Activated CD4-positive, alpha-beta T cell treated with anti-CD3 and anti-CD28 coated beads, Interleukin-2, Interleukin-6, amounts not matched to agents 100 ng/mL and 50 ng/mL, durations not matched to agents 16 hours and 8 hours (primary cell): ENCODE measurements at places on chromosomes 1 and 21.

GRCh38 chr1:207218512-207219362 is 102.7 kb upstream of the CD55 start:
- DNase-seq: no peak

- DNase-seq: no peak
These were observed 39.6 kb downstream of the SLC19A1 start for GRCh38 chr21:45502600-45502999.

DNA sequence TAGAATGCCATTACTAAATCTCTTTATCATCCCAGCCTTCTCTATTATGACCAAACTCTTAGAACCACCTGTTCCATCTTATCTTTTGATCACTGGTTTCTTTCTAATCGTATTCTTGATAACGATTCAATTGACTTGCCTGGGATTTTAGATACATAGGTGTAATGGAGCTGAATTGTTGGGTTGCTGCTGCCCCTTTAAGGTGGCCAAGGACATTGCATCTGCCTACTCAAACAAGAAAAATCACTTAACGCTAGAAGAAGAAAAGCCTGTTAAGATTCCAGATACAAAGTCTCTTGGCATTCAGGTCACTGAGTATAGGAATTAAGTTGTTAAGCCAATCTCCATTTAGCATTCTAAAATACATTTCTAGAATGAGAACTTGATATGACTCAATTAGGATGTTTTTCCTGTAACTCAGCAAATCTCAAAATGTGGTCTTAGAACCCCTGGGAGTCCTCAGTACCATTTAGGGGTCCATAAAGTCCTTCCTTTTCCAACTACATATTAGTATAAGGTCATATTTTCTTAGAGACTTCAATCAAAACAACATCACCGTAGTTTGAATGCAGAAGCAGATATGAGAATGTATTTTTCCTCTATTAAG is 12.4 kb downstream of the NEXN start:
- DNase-seq: peak; percentile 27

GRCh38 chr1:6049419-6049818 is 3.7 kb downstream of the KCNAB2 start:
- DNase-seq: no peak

GRCh38 chr1:234727018-234727940 is 117.3 kb upstream of the IRF2BP2 start:
- peak; percentile 20 for DNase-seq

DNA sequence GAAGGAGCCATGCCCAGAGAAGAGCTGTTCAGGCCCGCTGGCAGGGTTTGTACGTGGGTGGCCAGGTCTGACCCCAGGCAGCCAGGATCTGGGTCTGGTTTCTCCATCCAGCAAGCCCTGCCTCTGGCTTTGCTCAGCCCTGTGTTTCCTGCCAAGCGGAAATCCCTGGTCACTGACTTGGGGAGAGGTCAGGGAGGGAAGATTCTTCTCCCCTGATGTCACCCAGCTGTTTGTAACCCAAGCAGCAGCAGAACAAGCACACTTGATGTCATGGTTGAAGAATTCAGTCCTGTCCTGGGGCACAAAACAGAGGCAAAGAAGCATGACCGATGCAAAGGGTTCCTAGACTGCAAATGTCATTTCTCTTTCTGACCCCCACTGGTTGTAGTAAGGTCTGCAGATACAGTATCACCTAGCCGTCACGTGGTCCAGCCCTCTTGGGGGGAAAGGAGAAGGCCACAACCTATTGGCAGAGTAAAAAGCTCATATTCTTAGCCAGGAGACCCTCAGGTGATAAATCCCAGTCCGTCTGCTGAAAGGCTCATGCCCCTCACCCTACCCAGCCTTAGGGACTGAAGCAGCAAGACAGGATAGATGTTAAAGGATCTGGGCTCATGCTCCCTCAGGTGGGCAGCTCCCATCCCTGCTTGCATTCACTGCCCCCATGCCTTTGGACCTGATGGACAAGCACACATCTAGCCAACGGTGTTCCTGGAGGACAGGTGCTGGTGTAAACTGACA is 120.9 kb downstream of the SYT2 start:
- no peak for DNase-seq

DNA sequence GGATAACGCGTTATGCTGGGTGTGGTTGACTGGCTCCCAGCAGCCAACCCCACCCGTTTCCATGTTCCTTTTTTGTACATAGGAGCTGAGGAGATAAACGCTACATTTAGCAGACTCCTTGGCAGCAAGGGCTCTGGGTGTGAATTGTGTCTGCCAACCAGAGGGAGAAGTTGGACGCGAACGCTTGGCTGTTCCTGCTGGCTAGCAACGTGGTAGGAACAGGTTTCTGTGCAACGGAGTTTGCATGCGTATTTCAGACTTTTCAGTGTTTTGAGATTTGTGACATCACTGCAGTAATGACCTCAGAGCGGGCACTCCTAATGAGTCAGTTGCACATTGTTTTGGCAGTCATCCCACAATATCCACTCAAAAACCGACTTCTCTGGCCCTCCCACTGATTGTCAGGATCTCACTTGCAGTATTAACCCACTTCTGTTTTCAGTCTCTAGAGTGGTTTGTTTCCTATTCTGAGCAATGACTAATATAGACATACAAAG is 98.7 kb upstream of the RGS1 start:
- DNase-seq: peak; percentile 56

GRCh38 chr1:229230140-229230892 is 40.6 kb upstream of the RAB4A start:
- DNase-seq: no peak

DNA sequence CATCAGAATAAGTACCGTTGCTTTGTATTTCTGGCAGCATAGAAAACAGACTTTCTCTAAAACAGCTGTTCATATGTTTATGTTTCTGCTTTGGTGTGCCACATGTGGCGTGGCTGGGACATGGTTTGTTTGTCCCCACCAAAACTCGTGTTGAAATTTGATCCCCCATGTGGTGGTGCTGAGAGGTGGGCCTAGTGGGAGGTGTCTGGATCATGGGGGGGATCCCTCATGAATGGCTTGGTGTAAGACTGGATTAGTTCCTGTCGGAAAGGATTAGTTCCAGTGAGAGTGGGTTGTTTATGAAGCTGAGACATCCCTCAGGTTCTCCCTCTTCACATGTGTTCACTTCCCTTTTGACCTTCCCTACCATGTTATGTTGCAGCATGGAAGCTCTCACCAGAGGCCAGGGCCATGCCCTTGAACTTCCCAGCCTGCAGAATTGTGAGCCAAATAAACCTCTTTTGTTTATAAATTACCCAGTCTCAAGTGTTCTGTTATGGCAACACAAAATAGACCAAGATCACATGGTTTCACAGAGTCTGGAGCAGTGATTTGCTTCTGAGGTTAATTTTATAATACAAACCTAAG is 17.9 kb upstream of the H3-3A start:
- no peak for DNase-seq

GRCh38 chr1:215635827-215636226 is 68.7 kb downstream of the KCTD3 start:
- no peak for DNase-seq

DNA sequence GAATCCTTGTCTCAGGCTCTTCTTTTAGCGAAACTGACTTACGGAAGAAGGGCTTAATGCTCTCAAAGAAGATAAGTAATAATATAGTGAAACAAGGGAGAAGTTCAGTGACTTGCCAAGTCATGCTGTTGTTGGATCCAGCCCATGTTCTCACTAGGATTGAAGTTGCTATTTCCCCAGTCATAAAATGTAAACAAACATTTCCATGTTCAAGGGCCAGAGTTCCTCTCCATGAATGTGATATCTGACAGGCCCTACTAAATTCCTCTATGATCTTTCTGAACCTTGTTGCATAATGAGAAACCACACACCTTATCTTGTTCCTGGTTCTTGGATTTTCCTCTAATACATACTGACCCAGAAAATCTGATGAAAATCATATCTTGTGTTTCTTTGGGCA is 876.5 kb upstream of the B3GALT2 start:
- DNase-seq: no peak

- no peak for DNase-seq
These were observed 109.8 kb upstream of the WARS2 start for GRCh38 chr1:119250299-119250698.

DNA sequence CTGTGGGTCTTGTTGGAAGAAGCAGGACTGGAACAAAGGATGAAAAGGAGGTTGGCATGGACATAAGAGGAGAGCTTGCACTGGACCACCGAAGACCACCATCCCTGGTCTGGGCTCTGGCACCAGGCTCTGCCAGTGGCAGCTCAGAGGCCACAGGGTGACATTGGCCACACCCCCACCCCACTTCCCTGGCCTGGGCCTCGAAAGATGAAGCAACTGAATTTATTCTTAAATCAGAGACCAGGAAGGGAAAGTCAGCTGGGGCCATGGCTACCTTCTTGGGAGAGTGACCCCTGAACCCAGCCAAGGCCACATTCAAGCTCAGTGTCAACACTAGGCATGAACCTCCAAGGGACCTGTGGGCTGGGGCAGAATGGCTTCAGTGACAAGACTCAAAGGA is 4.0 kb downstream of the KLHDC7A start:
- no peak for DNase-seq

GRCh38 chr1:65817891-65818290 is 25.2 kb downstream of the PDE4B start:
- no peak for DNase-seq

- no peak for DNase-seq
These were observed 145.6 kb downstream of the ZZZ3 start for GRCh38 chr1:77536813-77537212.

DNA sequence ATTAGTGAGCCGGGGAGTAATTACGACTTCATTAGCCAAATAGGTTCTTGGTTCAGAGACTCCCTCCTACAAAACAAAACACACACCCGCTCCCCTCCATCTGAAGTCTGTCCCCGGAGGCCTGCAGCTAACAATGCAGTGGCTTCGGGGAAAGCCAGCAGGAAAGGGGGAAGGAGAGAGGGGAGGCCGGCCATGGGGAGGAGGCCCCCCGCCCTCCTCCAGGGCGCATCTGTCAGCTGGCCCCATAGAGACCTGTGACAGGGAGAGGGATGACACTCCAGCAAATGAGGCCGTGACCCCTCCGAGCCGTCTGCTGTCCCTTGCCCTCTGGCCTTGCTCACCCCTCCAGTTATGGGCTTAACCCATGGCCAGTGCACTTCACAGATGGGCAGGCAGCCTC is 12.1 kb upstream of the CNTN2 start:
- DNase-seq: no peak

GRCh38 chr1:110307239-110307974 is 31.8 kb upstream of the RBM15 start:
- DNase-seq: no peak

DNA sequence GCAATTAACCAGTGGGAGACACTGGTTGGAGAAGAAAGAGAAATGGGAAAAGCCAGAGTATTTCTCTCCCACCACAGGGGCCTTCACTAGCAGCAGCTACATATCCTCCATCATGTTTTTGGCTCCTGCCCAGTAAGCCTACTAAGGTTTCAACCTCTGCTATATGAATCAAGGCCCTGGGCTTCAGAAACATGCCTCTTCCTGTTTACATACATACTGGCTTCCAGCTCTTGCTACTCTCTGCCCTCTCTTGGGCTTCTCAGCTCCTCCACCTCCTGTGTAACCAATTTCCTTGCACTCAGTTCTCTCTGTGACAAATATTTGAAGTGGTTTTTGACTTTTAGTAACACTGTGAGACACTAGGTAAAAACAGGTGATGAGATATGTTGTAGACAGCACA is 80.8 kb downstream of the LRRC7 start:
- no peak for DNase-seq

- DNase-seq: no peak
These were observed 60.0 kb upstream of the SSX2IP start for GRCh38 chr1:84750110-84750730.
